ENCODE measurements at places on chromosomes 7 and 10.

DNA sequence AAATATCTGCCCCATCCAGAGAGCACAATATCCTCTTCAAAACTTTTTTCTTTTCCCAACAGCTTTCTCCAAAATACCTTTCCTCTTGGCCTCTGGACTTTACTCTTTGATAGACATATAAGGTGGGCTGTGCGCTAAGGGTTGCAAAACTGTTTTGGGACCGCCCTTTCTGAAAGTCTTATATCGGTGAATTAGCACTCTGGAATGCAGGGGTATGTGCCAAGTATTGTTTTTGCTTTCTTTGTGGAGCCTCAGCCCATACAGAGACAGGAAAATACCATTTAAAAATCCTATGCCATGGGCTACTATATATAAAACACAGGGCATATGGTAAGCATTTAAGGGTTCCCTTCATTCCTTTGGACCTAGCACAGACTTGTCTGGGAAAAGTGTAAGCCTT is 37.7 kb downstream of the PPP1R17 start:
- no peak for DNase-seq

- DNase-seq = no peak
These were observed 2.3 kb upstream of the PAPSS2 start for GRCh38 chr10:87657371-87657770.

GRCh38 chr10:43754569-43755260 is 106.0 kb upstream of the ZNF32 start:
- DNase-seq = no peak

GRCh38 chr7:155470186-155470487 is 12.2 kb downstream of the EN2 start:
- DNase-seq = no peak

- DNase-seq = no peak
These were observed 5.0 kb downstream of the RHEB start for GRCh38 chr7:151514461-151515275.

DNA sequence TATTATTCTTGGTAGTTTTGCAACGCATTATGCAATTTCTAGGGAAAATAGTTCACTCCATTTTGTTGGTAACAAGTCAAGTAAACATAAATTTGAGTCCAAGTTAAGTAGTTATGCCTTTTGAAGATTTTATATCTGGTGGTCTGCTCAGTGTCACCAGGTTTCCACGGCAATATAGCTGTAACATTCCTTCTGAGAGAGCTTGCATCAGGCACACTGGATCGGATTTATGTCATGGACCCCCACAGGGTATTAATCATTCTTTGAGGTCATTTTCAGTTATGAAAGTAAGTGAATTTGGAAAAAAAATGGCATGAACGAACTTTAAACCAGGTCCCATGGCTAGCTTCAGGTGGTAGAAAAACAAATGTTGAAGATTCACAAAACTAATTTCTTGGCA is 136.3 kb downstream of the POLR1F start:
- no peak for DNase-seq

DNA sequence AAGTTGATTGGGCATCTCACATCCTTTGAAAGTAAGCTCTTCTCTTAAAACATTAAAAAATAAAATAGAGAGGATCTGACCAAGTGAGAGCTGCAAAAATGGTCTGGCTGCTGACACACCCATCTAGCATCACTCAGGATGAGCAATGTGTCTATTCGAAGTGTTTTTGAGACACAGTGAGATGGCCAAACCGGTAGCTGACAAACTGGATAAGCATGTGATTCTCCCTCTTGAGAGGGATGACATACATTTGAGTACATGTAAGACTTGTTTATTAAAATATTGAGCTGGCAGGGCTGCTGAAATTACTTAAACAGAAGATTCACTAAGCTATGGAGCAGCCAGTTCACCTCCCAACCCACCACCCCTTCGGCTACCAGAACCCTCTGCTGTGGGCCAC is 333.9 kb downstream of the ADRA2A start:
- no peak for DNase-seq

DNA sequence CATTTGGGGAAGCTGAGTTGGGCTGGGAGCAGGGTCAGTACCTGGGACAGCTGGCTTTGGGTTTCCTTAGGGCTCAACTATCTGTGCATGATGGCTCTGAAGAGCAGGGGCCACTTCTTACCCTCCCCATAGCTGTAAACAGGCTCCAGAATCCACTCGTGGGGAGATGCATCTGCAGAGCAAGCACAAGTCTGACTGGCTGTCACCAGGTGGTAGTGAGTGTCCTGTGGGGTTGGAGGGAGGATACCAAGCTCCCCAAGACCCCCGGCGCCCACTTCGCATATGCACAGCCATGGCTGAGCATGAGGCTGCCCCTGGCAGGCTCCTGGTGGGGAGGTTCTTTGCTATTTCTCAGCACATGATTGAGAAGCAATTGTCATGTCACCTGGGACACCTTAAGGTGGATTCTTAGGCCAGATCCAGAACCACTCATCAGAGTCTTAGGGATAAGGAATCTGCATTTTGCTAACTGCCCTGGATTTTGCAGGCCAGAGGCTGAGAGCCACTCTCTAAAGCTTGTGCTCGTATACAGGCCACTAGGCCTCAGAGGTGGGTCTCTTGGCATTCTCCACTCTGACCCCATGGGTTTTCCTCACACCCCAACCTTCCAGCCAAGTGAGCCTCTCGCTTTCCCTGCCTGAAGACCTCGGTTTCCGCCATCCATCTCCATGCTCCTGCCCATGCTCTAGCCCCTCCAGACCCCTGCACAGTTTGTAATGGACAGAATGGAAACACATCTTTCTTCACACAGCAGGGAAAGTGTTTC is 53.7 kb downstream of the ADCY1 start:
- DNase-seq = no peak

- no peak for DNase-seq
These were observed 625 bp upstream of the GSTO2 start for GRCh38 chr10:104268405-104268712.

GRCh38 chr10:60358282-60358681 is 31.4 kb downstream of the ANK3 start:
- DNase-seq = no peak

- no peak for DNase-seq
These were observed 196.9 kb downstream of the CCSER2 start for GRCh38 chr10:84525120-84525806.

- no peak for DNase-seq
These were observed 87.2 kb upstream of the AGK start for GRCh38 chr7:141463986-141464385.

DNA sequence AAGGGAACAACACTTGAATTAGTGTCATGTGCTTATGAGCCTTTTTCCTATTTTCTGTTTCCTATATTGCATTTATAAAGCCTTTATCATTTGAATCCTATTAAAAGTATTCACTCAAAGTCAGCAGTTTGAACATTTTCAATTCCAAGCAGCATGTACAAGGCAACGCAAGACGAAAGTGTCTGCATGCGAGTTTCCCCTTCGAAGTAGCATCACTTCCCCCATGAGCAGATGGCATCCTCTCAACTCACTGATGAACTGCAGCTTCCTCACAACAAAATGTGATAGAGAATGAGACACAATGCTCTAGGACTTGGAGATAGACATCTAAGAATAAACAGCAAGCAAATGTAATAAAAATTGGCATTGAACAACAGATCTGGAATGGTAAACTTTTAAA is 270.7 kb downstream of the PRPF18 start:
- no peak for DNase-seq
